ENCODE measurements at places on chromosomes 7 and 10.

DNA sequence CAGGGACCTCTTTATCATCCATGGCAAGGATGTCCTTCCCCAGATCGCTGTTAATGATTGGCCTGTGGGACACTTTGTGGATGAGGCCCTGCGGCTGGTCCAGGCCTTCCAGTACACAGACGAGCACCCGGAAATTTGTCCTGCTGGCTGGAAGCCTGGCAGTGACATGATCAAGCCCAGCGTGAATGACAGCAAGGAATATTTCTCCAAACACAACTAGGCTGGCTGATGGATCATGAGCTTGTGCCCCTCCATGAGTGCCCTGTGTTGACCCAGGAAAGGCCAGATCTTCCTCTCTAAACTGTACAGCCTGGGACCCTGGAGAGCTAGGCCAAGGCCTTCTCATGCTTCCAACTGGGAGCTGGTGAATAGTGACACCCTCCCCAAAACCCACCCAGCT lies 124.1 kb downstream of the CUL2 start:
- DNase-seq, result peak; percentile 32

- DNase-seq, result peak; percentile 90
These were observed 5.4 kb upstream of the ZFYVE27 start for GRCh38 chr10:97731346-97732051.

DNA sequence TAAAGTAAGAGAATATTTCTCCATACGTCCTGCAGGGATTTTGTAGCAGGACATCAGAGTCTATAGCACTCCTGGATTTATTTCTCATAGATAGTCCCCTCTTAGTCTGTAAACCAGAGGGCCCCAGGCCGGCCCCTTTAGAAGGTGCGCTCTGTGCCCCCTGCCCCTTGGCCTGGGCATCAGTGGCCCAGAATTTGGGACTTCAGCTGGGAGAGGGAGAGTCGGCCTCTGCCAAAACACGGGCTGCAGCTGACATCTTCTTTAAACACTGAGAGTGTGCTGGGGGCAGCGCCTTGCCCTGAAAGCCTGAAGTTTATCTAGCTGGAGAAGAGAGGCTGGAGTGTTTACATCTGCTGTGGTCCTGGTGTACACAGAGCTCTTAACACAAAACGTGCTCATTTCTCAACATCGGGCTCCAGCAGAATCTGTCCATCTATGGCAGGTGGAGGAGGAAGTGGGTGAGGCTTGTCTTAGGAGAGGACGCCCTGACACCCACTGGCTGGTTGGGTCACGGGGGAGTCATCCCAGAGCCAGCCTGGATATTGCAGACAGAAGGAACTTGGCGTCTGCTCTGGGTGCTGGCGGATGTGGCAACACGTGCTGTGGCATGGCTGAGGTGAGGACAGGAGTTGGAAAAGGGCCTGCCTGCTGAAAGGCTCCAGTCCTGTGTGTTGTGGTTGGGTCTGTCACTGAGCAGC lies 5.0 kb upstream of the TACR2 start:
- no peak for DNase-seq

DNA sequence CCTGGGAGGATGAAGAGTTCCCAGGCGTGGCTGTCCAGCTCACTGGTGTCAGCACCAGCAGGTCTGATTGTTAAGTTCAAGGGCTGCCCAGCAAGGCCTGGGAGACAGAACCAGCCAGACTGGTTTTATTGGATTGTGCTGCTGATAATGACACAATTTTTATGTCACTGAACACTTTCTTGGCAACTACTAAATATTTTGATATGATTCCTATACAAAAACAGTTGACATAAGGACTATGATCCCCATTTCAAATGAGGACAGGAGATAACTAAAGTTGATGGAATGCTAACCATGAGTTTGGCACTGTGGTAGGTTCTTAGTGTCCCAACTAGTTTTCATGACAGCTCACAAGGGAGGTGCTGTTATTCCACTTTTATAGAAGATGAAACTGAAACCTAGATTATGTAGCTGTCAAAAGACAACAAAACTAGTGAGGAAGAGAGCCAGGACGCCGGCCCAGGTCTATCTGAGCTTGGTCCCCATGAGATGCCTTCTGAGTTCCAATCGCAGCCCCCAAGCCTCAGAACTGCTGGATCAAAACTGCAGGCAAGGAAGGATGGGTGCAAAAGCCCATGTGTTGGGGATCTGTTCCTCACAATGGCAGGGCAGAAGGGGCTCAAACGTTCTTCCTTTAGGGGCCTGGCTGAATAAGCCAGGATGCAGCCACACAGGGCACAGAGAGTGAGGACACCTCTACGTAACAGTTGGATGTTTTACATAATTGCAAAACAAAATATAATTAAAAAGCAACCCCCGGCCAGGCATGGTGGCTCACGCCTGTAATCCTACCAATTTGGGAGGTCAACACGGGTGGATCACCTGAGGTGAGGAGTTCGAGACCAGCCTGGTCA lies 52.8 kb downstream of the COBL start:
- no peak for DNase-seq
